Stimulated activated CD8-positive, alpha-beta memory T cell treated with anti-CD3 and anti-CD28 coated beads, Interleukin-15, amount 100 ng/mL, for 48 hours (primary cell): ENCODE measurements at places on chromosomes 12 and 14.

- no peak for DNase-seq
Observed at GRCh38 chr12:92183575-92183974, 37.9 kb upstream of the BTG1 start.

- no peak for DNase-seq
Observed at GRCh38 chr12:132620113-132620898, 1.7 kb downstream of the P2RX2 start.

DNA sequence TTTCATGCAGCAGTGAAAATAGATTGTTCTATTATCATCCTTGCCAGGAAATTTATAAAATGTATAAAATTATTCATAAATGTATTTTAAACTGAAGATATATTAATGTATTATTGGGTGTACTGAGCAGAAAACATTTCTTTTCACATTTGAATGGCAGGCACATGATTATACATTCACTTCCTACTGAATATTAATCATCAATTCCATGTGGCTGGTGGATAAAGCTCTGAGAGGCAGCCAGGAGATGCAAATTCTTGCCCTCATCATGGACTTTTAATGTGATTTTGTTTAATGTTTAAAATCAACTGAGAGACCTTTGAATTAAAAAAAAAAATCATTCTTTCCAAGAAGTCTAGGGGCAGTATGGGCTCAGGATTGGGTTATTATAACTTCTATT is 40.8 kb downstream of the ANO6 start:
- DNase-seq: no peak

- DNase-seq: no peak
Observed at GRCh38 chr14:94476023-94476422, at the start of gene SERPINA9. TSS of gene SERPINA9 (minus strand) at chr14:94476197. CDS start at chr14:94469840, 6,357 bp downstream.

DNA sequence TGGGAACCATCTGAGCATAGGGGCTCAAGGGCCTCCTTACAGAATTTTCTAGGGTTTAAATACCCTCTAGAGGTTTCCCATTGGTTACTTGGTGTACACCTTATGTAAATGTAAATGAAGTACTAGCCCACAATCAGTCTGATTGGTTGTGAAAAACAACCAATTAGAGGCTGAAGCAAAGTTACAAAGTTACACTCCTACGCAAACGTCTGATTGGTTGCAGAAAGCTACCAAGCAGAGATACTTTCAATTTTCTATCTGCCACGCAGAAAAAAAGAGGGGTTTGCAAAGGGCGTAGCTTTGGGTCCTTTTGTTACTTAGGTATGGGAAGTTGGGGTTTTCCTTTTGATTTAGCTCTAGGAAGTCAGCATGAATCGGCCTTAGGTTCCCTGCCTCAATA is 1.8 kb upstream of the TMEM19 start:
- no peak for DNase-seq

- DNase-seq: no peak
Observed at GRCh38 chr14:103897075-103897947, 30.9 kb upstream of the TDRD9 start.

GRCh38 chr14:21106498-21107282 is 5.8 kb downstream of the TMEM253 start:
- peak; percentile 61 for DNase-seq

- no peak for DNase-seq
Observed at GRCh38 chr14:67821121-67821520, 1.5 kb downstream of the RAD51B start.

- no peak for DNase-seq
Observed at GRCh38 chr14:77125281-77125801, 16.2 kb downstream of the ZDHHC22 start.

DNA sequence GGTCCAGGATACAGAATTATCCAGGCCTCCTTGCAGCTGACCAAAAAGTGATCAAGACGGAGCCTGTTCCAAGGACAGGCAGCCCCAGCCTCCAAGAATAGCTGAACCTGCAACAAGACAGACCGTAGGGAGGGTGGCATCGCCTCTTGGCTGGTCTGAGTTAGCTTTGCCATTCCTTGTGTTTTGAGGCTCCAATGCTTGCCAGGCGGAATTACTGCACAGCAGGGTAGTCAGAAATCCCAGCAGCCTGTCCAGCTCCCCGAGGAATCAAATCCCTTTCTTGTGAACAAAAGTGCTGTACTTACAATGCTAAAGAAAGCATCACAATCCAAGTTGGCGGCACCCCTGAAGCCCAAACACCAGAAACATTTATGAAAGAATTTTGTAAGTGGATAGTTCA is 246.9 kb downstream of the TMEM132C start:
- DNase-seq: no peak

DNA sequence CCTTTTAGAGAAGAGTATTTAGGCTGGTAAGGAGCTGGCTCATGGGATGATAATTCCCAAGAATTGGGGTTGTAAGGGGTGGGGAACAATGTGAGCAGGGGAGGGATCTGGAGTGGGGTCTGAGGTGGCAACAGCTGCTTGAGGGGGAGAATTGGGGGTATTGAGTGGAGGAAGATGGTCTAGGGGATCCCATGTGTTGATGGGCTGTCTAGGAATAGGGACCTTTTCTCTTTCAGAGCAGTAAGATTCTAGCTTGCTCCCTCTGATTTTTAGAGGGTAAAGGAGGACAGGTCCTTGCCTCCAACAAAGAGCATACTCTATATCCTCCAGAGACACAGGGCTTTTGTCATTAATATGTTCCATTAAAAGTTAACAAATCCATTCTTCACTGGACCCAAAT is 22.4 kb downstream of the CLEC2A start:
- DNase-seq: no peak

- no peak for DNase-seq
Observed at GRCh38 chr12:18629916-18630315, 107.9 kb downstream of the PLCZ1 start.
